NCI-H2029 treated with DMSO at 0.1 percent for 48 hours (cell line): ENCODE measurements at places on chromosomes 5 and 9.

DNA sequence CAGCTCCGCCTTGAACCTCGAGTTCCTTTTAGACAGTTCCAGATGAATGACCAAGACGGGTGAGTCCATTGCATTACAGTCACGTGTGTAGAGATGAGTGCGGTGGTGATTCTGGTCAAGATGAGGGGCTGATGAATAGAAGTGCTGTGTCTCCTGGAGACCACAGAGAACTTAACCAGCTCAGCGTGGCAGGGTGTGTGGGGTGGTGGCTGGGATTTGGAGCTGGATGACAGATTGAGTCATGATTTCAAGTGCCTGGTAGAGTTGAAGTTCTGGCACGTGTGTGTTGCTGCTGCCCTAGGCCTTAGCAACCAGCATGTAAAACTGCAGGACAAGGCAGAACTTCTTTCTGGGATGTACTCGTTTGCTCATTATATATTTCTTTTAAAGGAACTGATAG is 53.3 kb downstream of the PRRC2B start:
- DNase-seq, result no peak

GRCh38 chr9:21294904-21295538 is 10.1 kb downstream of the IFNA5 start:
- DNase-seq, result no peak

DNA sequence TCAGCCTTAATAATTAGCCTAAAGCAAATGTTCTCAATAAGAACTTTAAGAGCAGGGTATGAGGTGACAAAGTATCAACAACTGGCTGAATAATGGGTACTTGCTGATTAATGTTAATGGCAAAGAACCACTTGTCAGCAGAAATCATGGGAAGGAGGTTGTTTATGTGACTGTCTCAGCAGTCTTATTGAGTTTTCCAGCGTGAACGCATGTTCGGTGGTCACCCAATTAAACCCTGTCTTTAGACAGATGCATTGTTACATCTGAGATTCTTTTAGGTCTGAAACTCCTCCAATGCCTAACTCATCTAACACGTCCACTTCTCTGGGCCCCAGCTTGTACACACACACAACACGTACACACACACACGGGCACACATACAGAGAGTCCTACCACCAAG is 18.2 kb upstream of the TSSK1B start:
- no peak for DNase-seq

DNA sequence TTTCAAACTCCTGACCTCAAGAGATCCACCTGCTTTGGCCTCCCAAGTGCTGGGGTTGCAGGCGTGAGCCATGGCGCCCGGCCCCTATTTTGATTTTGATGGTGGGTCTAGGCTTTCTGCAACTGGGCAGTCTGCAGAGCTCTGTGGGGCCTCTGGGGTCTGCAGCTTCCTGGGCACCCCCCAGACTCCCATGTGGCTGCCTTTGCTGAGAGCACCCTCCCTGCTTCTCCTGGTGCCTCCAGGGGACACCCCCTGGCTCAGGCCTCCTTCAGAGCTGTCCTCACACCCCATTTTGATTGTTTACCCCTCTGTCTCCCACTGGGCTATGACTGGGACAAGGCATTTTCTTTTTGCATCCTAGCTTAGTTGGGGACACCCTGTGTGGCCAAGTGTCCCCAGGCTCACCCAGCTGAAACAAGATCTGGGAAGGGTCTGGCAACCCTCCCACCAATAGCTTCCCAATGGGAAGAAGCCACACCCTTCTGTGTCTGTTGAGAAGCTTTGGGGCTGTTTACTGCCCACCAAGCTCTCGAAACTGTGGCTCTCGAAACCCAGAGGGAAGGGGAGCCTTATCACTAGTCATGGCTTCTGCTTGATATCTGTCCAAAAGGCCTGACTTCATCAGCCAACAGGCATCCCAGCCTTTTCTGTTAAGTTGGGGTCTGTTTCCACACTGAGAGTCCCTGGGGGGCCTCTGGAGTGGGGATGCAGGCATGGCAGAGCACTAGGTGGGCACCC is 204.4 kb upstream of the IER5L start:
- peak; percentile 53 for DNase-seq

DNA sequence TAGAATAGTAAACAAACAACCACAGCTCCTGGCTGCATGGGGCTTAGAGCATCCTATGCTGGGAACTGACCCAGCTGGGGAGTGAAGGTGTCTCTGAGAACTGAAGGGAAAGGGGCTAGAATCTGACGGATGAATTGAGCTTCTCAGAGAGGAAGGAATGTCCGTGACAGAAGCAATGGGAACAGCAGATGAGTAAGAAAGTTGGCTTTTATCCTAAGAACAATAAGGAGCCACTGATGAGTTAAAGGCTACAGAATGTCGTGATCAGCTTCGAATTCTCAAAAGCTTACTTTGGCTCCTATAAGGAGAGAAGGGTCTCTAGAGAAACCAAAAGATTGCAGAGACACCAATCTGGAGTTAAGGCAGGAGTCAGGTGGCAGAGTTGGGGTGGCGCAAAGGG is 52.6 kb downstream of the EBF1 start:
- no peak for DNase-seq

- no peak for DNase-seq
Measured at GRCh38 chr9:28264368-28264767, 691.1 kb upstream of the C9orf72 start.

DNA sequence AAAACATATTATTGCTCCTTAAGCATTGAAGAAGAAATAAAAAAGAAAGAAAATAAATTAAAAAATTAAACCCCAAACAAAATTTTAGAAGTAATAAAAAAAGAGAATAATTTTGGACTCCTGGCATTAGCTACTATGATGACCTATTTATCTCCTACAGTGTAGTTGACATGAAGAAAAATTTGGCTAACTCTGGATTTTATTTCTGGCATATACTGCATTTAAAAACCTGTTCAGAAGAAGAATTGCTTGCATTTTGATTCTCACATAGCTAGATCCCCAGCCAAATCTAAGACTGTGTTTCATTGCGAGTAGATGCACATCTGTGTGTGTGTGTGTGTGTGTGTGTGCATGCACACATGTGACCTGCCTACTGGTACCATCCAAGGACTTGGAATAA is 30.1 kb upstream of the GABRG2 start:
- no peak for DNase-seq

GRCh38 chr5:172107571-172107970 is 80.5 kb downstream of the STK10 start:
- no peak for DNase-seq

GRCh38 chr5:180810210-180810958 is 7.8 kb upstream of the MGAT1 start:
- DNase-seq, result peak; percentile 92

GRCh38 chr9:36942891-36943290 is 91.2 kb downstream of the PAX5 start:
- DNase-seq, result no peak

DNA sequence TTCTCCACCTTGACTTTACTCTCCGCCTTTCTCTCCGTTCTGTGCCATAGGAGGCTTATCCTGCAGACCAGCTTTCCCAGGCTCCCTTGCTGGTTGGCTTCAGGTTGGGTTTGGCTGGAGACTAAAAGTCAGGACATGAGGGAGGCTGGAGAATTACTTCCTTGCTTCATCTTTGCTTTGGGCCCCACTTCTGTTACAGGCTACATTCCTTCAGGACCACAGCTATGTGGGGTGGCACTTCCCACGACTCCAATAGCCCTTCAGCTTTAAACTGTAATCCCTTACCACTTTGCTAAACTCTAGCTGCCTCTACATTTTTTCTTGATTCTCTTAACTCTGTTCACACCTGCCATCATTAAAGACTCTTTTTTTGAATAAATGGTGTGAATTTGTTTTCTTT is 186.7 kb upstream of the NR4A3 start:
- no peak for DNase-seq

DNA sequence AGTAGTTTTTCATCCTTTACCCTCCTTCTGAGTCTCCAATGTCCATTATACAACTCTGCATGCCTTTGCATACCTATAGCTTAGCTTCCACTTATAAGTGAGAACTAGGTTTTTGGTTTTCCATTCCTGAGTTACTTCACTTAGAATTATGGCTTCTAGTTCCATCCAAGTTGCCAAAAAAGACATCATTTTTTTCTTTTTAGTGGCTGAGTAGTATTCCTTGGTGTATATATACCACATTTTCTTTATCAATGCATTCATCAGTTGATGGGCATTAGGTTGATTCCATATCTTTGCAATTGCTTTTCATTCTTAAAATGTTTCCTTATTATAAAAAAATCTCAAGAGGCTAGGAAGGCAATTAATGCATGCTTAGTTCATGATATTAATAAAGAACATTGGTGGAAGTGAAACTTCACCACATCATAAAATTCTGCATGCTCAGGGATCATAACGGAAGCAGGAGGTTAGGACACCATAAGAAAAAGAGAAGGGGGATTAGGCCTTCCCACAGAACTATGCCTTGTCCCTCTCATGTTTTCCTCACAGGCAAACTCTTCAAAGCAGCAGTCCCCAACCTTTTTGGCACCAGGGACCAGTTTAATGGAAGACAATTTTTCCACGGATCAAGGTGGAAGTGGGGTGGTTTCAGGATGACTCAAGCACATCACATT is 105.2 kb downstream of the FRMD3 start:
- no peak for DNase-seq

- no peak for DNase-seq
Measured at GRCh38 chr9:130034570-130034969, 8.4 kb downstream of the FNBP1 start.

DNA sequence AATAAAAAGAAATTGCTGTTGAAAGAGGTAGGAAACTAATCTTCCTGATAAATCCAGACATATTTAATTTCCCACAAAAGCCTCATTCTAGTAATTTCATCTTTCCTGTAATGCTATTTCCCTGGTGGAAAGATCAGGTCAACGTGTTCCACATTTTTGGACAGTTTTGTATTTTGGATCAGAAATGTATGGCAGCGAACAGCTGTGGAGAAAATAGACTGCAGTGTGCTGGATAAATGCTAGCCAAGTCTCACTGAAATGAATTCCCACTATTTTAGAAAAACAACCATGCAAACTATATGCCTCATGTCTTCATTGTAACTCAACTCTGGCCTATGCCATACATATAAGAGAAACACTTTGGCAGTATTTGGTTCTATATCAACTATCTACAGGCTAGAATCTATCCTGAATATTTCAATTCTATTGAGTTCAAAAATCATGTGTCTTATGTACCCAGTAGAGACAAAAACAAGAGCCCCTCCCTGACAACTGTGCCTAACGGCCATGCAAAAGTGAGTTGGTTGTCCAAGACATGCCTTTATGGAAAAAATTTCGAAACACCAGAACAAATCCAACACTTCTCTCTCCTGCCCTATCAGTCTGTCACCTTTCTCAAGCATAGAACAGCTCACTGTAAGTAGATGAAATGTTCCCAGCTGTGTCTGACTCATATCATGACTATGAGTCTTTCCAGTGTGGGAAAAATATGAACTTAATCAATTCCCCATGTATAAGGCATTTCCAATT is 191.3 kb upstream of the NREP start:
- DNase-seq, result no peak

DNA sequence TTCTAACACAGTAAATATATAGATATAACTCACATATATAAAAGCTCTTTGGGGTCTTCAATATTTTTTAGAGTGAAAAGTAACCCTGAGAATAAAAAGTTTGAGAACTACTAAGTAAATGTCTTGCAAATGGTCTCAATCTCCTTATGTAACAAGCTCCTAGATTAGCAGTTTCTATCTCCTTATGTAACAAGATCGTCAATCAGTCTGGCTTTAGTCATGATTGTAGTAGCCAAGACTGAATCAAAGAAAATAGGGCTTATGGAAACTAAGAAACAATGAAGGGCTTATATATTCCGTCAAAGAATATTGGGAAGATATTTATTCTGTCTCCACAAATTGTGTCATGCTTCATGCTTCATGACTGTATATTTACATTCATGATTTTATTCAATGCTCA is 22.4 kb upstream of the FREM1 start:
- DNase-seq, result no peak

- DNase-seq, result no peak
Measured at GRCh38 chr9:127489471-127490115, 38.3 kb downstream of the LRSAM1 start.

GRCh38 chr9:28923351-28923750 is 1350.1 kb upstream of the C9orf72 start:
- no peak for DNase-seq

DNA sequence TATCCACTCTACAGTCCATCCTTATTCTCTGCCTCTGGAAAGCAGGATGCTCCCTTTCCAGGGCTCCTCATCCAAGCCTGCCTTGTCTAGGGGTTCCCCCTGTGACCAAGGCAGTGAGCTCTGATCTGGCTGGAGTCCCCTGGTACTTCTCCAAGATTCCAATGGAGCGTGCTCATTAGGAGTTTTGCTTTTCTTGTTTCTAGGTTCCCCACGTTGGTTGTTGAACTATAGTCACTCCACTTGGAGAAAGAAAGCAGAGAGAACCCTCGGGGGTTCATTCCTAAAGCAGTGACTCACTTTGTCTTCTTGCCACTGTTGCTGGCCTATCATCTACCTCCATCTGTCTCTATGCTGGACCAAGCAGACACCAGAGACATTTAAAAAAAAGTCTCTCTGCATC is 192.6 kb downstream of the TLE4 start:
- DNase-seq, result no peak

GRCh38 chr5:76805821-76806505 is 12.9 kb upstream of the F2RL1 start:
- no peak for DNase-seq

DNA sequence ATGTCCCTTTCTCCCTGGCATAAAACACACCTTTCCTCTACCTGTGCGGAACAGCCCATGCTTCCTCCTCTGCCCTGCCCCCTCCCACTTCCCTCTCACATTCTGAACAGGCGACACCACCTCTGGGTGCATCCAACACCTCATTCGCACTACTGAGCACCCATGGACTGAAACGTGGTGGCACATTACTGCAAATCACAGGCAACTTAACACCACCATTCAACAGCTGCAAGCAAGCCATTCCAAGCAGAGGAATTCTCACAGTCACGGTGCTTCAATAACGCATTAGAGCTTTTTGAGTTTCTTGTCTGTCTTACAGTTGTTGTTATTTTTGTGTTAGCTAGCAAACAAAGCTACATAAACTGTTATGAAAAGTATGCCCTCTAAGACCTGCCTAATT is 298.2 kb upstream of the TAS2R1 start:
- no peak for DNase-seq

DNA sequence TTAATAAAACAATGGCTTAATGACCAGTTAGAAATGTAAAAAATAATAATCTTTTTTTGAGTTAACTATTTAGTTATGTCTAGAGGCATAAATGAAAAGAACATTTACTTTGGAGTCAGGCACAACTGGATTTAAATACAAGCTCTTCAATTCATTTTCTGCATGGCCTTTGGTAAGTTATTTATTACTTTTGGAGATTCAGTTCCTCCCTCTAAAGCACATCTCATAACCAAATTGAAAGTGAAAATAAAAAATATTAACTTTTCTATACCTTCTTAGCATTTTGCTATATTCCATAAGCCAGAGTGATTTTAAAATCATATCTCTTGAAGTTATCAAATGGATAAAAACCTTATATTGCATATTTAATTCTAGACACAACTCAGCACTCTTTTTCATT is 434.9 kb upstream of the SMARCA2 start:
- DNase-seq, result no peak

GRCh38 chr9:129415942-129416651 is 204.8 kb downstream of the C9orf50 start:
- DNase-seq, result no peak

GRCh38 chr5:164741376-164741775 is 1236.0 kb downstream of the MAT2B start:
- no peak for DNase-seq
